Activated T-helper 9 cell treated with anti-CD3 and anti-CD28 coated beads, Interleukin-2, amount 50 U/mL, for 16 hours (primary cell): ENCODE measurements at places on chromosomes 7 and 10.
A peak's percentile ranks its signal among the peaks of the same experiment; 100 is the strongest.

- DNase-seq = no peak
Measured at GRCh38 chr7:142616842-142617241, 132.4 kb upstream of the PRSS1 start.

GRCh38 chr10:24503461-24504320 lies 220.0 kb downstream of the ARHGAP21 start:
- no peak for DNase-seq

GRCh38 chr10:132698211-132698751 lies 87.7 kb downstream of the NKX6-2 start:
- DNase-seq = no peak

DNA sequence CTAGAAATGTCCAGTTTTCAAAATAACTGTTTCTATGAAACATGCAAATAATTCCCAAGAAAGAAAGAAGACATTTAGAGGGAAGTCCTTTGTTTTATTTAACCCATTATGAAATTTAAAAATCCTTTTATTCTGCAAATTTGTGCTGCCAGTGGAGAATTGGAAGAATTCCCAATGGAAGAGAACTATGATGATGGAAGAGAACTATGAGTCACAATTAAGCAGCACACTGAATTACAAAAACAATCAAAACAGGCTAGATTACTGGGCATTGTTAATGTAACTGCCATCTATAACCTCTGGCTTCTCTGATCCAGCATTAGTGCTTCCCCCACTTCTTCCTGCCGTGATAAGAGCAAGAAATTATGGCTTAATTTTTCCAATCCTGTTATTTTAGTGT lies 126.2 kb upstream of the FEZF1 start:
- no peak for DNase-seq

DNA sequence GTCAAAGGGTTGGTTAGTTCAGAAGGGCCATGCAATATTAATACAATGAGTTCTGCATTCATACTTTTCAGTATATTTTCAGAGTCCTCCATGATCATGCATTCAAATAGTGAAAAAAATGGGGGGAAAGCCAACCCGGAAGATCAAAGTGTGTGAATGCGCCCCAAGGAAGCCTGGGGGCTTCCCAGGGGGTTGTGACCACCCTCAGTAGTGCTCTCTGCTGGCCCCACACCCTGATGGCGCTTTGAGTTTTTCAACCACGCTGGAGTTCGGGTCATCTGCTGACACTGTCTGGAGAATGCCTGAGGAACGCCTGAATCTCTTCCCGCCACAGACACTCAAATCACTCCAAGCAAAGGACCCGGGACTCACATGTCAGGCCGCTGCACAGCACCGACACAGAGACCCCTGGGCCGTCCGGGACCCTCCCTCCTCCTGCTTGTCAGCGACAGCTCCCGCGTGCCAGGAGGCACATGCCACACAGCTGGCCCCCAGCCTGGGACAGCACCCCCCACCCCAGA lies 1.0 kb downstream of the TNS3 start:
- DNase-seq = no peak

DNA sequence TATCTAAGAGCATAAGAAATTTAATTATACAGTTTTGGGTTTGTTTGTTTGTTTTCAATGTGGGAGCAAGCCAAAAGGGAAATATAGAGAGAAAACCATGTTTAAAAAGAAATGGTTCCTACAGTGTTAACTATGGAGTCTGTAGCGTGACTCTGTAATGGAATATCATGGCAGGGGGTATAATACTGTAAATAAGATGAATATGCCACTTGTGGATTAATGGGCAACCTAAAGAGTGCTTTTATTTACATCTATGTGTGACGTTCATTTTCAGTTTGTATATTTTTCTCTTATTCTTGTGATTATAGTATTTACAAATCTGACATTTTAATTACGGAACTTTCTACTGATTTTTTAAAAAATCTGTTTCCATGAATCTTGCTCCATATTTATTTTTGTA lies 95.9 kb downstream of the POLL start:
- no peak for DNase-seq

DNA sequence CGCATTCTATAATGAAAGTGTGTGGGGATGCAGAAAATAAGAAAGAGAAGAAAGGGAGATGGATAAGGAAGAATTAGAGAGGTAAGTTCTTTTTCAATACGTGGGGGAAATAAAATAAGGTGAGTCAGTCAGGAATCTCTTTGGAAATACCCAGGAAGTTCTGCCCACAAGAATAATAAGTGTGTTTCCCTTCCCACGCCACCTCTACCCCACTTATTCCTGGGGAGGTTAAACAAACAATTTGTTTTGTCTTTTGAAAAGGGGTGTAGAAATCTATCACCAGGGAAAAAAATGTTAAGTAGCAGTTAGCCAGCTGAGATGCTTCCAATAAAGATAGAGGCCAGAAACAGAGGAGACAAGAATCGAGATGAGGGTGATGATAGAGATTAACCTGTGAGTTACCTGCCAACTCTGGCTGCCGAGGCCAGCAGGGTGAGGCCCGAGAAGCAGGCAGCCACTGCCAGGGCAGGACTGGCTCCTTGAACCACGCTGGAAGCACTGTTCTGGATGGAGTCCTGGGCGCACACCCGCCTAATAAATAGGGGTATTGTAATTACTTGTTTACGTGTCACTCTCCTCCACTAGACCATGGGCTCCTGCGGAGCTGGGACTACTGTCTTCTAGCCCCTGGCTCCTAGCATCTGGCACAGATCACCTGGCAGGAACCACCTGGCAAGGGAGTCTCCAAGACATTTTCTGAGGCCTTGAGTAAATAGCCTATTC lies 191.3 kb downstream of the FGFR2 start:
- no peak for DNase-seq

- no peak for DNase-seq
Measured at GRCh38 chr7:101084865-101085161, 468 bp upstream of the TRIM56 start.

- DNase-seq = no peak
Measured at GRCh38 chr10:89651916-89652573, 7.0 kb upstream of the PANK1 start.

DNA sequence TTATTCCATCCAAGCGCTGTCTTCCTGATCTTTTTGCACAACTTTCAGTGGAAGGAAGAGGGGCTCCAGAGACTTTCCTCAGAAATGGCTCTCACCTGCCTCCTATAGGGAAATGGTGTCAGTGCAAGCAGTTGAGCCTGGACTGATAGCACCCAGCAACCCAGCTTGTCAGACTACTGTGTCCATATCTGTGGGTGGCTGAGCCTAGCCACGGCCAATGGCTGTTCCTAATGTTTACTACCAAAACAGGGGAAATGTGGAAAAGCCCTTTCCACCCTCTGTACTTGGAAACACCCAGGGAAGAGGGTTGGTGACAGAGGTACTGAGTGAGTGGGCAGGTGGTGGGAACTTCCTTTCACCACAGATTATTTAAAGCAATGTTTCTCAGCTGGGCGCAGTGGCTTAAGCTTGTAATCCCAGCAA lies 4.3 kb upstream of the YKT6 start:
- DNase-seq = no peak

DNA sequence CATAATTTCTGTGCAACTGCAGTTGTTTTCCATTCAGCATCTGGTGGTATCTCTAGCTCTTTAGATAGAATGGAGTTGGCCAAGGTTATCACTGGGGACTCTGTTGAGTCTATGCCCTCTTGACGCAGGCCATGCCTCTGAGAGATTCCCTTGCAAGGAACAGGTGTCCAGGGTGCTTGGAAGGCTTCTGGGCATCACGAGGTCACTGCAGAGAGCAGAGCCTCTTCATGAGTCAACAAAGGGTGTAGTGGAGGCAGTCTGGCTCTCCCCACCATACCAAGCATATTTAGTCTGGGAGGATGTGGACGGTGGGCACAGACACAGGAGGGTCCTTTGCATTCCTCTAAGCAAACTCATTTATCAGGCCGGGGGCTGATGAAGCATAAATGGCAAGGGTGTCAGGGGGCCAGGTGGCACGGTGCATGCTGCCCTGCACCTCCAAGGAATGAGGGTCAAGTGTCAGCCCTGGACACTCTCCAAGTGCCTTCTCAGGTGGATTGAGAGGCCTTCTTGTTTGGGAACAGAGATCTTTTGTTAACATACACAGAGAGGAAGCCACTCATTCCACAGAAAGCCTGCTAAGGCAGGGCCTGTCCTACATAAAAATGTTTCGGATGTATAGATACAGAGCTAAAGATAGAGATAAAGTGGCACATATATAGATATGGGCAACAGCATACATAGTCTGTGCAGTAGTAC lies 328.6 kb downstream of the INHBA start:
- DNase-seq = no peak

DNA sequence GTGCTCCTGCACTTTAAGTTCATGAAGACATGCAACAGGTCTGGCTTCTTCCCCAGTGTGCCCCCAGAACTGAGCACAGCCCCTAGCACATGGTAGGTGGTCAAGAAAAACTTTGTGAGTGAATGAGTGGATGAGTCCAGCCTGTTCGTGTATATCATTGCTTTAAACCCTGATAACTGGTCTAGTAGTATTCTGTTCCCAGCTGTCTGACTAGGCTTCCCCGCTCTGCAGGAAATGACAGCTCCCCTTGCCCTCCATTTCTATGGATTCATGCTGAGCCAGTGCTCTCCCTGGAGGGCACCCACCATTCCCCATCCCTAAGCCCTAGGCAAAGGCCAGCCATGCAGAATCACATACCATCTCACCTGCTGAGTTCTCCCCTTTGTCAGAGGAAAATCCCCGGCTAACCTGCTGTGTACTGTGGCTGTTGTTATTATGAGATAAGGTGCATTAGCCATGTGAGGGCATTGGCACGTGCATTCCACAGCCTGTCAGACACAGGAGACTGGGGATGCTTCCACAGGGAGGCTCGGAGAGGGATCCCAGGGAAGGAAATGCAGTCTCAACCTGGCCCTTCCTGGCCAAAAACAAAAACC lies 698.9 kb downstream of the GRID1 start:
- DNase-seq = no peak

- DNase-seq = no peak
Measured at GRCh38 chr7:108559253-108559652, 10.3 kb downstream of the THAP5 start.

- no peak for DNase-seq
Measured at GRCh38 chr10:122417667-122418066, 36.8 kb upstream of the ARMS2 start.

DNA sequence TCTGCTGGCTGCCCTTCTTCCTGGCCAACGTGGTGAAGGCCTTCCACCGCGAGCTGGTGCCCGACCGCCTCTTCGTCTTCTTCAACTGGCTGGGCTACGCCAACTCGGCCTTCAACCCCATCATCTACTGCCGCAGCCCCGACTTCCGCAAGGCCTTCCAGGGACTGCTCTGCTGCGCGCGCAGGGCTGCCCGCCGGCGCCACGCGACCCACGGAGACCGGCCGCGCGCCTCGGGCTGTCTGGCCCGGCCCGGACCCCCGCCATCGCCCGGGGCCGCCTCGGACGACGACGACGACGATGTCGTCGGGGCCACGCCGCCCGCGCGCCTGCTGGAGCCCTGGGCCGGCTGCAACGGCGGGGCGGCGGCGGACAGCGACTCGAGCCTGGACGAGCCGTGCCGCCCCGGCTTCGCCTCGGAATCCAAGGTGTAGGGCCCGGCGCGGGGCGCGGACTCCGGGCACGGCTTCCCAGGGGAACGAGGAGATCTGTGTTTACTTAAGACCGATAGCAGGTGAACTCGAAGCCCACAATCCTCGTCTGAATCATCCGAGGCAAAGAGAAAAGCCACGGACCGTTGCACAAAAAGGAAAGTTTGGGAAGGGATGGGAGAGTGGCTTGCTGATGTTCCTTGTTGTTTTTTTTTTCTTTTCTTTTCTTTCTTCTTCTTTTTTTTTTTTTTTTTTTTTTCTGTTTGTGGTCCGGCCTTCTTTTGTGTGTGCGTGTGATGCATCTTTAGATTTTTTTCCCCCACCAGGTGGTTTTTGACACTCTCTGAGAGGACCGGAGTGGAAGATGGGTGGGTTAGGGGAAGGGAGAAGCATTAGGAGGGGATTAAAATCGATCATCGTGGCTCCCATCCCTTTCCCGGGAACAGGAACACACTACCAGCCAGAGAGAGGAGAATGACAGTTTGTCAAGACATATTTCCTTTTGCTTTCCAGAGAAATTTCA lies 1.7 kb downstream of the ADRB1 start:
- DNase-seq = no peak

GRCh38 chr7:101066141-101066832 lies 19.0 kb upstream of the TRIM56 start:
- no peak for DNase-seq

DNA sequence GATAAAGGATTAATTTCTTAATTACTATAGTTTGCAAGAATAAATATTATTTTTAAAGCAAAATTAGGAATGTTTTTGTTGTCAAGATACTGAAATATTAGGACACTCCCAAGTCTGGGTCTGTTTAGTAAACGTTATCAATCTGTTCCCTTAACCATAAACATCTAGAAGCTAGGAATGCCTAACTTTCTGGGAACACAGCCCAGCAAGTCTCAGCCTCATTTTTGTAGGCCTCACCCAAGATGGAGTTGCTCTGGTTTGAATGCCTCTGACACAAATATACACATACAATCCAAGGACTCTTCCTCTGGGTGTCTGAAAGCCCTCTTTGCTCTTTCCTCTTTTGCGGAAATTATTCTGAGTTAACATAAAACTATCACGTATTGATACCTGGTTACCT lies 487.4 kb upstream of the CELF2 start:
- DNase-seq = no peak

- DNase-seq = no peak
Measured at GRCh38 chr7:11332186-11332864, 358.7 kb downstream of the PHF14 start.

- no peak for DNase-seq
Measured at GRCh38 chr10:117253908-117254307, 13.0 kb downstream of the SLC18A2 start.

DNA sequence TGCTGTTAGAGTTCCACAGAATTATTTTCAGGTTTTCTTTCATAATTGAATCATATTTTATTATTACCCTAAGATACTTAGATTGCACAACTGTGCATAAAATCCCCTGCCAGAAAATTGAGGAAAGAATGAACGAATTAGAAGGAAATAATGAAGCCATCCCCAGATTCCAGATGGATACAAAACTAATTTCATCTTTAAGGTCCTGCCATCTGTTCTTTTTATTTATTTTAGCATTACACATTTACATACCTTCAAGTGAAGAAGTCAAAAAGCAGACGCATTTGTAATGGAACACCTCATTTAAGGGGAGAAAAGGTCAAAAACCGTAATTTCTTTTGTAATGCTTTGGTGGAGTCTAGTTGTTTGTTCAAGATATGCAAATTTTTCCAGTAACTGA lies 77.0 kb upstream of the LRRTM3 start:
- DNase-seq = no peak

GRCh38 chr7:35571611-35572240 lies 123.2 kb downstream of the HERPUD2 start:
- DNase-seq = no peak

- no peak for DNase-seq
Measured at GRCh38 chr7:136976504-136977251, 108.2 kb downstream of the CHRM2 start.

- no peak for DNase-seq
Measured at GRCh38 chr7:42144604-42145003, 92.4 kb downstream of the GLI3 start.

DNA sequence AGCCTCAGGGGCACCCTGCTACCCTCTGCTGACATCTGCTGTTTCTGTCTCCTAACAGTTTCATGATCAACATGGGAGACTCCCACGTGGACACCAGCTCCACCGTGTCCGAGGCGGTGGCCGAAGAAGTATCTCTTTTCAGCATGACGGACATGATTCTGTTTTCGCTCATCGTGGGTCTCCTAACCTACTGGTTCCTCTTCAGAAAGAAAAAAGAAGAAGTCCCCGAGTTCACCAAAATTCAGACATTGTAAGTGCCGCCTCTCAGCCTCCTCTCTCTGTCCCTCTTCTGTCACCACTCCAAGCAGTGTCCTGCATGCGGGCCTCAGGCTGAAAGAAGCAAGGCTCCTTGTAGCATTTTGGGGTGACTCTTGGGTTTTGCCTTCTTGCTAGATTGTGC lies 39.0 kb downstream of the POR start:
- DNase-seq = no peak

- DNase-seq = peak; percentile 2
Measured at GRCh38 chr10:80664071-80664680, 126.5 kb downstream of the SH2D4B start.
